ENCODE measurements at places on chromosomes 1 and 21.

DNA sequence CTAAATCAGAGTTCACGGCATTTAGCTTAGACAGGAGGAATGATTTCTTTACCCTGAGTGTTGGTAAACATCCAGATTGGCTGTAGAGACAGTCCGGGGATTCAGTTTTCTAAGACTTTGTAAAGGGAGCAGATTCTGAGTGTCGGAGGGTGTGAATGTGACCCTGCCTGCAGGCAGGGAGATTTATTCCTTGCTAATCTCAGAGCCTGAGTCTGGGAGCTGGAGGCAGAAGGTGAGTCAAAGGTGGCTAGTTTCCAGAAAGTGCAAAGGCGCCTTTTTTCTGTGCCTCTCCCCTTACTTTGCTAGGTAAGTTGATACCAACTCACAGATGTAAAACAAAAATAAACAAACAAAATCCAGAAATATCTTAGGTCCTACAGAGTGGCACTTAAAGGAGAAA lies 11.7 kb downstream of the ATP1B1 start:
- no peak for DNase-seq

GRCh38 chr1:15287035-15287979 lies 40.3 kb downstream of the FHAD1 start:
- DNase-seq, result no peak

DNA sequence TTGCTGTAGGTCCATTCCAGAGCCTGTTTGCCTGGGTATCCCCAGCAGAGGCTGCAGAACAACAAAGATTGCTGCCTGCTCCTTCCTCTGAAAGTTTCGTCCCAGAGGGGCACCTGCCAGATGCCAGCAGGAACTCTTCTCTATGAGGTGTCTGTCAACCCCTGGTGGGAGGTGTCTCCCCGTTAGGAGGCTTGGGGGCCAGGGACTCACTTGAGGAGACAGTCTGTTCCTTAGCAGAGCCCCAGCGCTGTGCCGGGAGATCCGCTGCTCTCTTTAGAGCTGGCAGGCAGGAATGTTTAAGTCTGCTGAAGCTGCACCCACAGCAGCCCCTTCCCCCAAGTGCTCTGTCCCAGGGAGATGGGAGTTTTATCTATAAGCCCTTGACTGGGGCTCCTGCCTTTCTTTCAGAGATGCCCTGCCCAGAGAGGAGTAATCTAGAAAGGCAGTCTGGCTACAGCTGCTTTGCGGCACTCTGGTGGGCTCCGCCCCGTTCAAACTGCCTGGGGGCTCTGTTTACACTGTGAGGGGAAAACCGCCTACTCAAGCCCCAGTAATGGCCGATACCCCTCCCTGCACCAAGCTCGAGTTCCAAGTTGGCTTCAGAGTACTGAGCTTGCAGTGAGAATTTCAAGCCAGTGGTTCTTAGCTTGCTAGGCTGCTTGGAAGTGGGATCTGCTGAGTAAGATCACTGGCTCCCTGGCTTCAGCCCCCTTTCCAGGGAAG lies 8.7 kb upstream of the SLC25A24 start:
- DNase-seq, result no peak

GRCh38 chr1:6385488-6386191 lies 7.9 kb downstream of the ACOT7 start:
- no peak for DNase-seq

DNA sequence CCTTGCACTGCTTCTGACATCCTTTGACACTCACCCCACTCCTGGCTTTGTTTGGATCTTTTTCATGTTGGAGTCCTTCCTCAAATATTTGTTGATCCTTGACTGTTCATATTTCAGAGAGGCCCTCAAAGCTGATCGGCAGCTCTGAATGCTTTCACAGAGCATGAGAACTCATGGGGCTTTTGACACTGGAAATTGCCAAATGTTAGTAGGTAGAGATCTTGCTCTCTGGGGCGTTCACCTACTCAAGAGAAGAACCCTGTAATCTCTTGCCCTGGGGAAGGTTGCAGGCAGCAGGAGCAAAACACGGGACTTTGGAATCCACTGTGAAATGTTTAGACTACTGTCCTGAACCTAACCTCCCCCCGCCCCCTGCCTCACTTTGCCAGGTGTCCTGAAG lies 67.4 kb upstream of the STUM start:
- DNase-seq, result no peak

DNA sequence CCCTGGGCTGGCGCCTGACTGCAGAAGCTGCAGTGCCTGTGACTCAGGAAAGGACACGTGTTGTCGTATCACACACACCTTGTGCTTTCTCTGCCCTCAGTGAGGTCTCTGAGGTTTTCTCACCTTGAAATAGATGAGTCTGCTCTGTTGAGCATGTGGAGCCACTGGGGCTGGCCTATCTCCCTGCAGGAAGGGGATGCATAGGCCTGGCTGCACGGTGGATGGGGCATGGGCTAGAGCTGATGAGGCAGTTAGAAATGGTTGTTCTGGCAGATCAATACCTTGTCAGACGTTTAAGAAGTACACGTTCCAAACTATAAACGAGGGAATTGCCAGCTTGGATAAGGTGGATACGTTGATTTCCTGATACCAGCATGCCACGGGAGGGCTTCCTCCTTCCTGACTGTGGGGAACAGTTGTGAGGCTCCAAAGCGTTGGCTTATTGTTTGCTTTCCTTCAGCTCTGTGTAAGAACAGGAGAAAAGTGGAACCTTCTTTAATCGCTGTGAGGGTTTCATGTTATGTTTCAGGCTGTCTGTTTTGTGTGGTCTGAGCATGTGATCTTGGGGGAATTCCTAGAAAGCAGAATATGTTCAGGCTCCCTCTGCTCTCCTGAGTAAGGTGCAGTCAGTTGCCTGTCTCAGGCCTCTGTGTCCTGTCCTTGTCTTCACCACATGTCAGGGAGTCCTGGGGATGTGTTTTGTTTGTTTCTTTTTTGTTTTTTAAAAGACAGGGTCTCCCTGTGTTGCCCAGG lies 44.8 kb downstream of the PCNT start:
- no peak for DNase-seq

DNA sequence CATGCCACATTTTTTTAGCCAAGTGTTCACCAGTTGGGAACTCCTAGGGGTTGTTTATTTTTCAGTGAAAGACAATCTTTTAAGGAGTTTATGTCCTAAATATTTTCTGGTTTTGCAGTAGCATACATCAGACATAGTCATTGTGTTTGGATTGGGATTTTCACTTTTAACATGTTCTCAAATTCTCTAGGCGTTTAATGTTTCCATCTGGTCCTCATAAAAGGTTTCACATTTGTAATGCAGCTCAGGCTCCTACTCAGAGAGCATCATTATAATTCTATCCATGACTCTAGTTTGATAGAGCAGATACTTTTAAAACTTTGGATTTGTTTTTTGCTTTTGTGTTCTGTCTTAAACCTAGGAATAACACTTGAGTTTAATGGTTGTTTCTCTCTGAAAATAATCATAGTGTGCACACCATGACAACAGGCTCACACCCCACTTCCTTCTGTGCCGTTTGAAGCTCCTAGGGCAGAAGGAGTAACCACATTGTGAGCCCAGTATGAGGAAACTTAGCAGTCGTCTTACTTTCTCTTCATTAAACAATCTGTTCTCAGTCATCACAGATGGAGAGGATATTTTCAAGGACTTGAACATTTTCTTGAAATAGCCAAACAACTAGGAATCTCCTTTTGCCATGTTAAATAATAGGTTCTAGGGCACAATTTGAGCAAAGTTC lies 219.6 kb downstream of the PDE4B start:
- DNase-seq, result no peak

GRCh38 chr1:96473791-96474434 lies 247.7 kb upstream of the PTBP2 start:
- DNase-seq, result no peak

DNA sequence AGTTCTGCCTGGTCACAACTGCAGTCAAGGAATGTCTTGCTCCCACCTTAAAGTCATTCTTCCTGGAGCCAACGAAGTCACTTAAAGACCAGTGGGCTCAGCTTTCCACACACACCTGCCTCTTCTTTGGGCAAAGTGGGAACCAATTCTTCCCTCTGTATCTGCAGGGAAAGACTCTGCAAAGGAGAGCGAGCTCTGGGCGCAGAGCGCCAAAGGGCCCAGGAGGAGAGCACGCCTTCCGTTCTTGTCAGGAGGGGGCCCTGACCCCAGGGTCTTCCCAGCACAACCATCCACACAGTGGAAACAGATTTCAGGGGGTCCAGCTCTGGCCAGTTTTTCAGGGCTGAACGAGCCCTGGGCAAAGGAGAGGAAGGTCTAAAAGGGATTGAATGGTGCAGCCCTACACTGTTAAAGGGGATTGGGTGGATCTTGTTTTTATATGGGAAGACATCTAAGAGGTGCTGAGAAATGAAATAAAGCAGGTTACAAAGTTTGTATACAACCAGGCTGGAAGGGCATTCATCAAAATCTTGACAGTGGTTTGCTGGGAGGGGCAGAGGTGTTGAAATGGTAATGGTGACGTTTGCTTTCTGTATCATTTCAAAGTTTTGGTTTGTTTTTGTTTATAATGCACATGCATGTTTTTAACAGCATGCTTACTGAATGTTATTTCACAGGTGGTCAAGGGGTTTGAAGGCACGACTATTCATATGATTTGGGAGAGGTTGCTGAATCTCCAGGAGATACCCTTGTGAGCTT lies 6.8 kb upstream of the OLIG2 start:
- no peak for DNase-seq

GRCh38 chr1:31703431-31704270 lies at the start of gene COL16A1:
TSS of gene COL16A1 (minus strand) at chr1:31704017. CDS start at chr1:31702193, 1,824 bp downstream.
- DNase-seq, result no peak

- no peak for DNase-seq
These were observed 65.1 kb downstream of the TCP10L start for GRCh38 chr21:32519945-32520874.

- no peak for DNase-seq
These were observed 155.0 kb downstream of the TOMM20 start for GRCh38 chr1:234973426-234974250.

- no peak for DNase-seq
These were observed 16.1 kb downstream of the USP1 start for GRCh38 chr1:62452951-62453350.

GRCh38 chr1:208524925-208525324 lies 280.7 kb upstream of the PLXNA2 start:
- DNase-seq, result no peak

DNA sequence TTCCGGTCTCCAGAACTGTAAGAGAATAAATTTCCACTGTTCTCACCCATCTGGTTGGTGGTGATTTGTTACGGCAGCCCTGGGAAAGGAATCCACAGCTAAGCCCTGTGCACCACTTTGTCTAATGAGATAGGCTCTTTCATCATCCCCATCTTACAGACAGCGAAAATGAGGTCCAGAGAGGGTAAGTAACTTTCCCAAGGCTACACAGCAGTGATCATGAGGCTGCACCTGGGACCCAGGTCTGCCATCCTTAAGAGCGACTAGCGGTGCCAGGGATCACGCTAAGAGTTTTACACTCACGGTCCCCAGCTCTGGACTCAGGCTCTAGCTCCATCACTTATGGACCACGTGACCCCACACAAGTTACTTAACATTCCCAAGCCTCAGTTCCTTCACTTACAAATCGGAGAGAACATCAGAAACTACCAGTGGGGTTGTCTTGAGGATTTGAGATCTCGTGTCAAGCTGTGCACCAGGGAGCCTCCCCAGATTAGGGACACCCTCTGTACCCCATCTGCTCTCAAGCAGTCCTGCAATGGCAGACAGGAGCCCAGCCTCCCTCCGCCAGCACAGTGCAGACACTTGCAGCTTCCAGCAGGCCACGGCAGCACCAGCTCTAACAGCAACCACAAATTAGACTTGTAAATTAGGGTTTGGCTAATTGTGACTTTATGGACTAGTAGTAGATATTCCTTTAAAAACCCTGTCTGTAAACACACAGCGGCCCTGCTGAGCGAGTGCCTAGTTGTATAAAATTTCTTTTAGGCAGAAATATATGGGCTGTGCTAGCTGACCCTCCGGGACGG lies 87.3 kb downstream of the DISP3 start:
- DNase-seq, result no peak

DNA sequence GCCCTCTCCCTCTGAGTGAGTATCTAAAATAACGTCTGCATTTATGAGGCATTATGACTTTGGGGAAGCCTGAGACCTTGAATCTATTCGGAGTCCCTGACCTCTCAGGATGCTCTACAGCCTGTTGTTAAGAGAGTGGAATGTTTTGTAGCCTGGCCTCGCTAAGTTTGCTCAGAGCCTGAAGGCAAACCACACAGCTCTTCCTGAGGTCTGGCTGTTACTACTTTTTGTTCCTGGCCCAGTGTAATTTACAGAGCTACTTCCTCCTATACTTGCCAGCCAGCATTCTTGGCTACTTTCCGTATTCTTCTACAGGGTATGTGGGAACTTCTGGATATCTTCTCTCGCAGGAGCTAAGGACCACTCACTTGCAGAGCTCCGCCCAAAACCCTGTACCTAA lies 3.6 kb upstream of the ZMYM4 start:
- no peak for DNase-seq

DNA sequence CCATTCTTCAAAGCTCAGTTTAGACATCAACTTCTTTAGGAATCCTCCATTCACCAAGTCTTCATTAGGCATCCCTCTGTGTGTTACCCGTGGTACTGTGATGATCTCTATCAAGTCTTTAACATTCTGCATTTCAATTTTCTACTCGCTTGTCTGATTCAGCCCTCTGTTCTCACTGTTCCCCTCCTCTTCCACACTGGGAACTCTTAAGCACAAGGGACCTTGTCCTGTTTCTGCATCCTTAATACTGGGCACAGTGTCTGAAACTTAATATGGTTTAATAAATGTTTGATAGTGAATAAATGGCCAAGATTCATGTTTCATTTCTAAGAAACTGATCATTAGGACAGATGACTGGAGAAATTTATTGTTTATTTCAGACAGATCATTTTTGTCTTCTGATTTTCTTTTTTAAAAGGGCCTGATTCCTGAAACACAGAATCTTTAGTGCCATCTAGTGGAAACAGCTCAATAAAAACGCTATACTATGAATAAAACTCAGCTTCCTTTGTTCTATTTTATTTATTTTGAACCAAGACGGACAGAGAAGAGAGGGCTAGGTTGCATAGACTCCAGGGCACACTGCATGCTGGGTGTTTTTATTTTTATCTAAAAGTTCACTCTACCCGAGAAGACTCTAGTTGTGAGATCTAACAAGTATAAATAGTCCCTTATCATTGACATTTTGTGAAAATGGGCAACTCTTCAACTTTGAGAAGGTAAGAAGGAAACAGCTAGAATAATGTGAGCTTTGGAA lies 7.0 kb upstream of the TRIM45 start:
- no peak for DNase-seq

DNA sequence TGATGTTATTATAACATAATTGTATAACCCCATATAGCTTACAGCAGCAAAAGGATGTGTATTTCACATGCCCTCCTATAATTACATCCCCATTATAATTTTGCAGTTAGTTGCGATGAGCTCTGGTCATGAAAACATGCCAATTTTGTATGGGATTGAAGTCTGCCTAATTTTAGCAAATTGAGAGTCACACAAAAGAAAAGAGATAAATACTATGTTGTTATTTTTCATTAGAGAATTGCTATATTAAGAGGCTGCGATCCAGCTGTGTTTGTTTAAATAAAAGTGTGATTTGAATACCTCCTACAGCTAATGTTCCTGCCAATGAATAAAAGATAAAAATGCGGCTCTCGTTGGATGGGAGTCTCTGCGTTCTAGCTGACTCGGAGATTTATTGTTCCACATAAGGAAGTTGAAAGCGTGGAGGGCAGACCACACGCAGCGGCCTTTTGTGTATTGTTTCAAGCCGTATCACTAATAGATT lies 461.0 kb upstream of the NFIA start:
- DNase-seq, result no peak

Data from activated CD8-positive, alpha-beta memory T cell treated with anti-CD3 and anti-CD28 coated beads for 1 hour (primary cell).